Stimulated activated CD4-positive, alpha-beta T cell treated with anti-CD3 and anti-CD28 coated beads, TNF-alpha, amount 100 ng/mL, for 24 hours (primary cell): ENCODE measurements at places on chromosomes 2 and 18.

DNA sequence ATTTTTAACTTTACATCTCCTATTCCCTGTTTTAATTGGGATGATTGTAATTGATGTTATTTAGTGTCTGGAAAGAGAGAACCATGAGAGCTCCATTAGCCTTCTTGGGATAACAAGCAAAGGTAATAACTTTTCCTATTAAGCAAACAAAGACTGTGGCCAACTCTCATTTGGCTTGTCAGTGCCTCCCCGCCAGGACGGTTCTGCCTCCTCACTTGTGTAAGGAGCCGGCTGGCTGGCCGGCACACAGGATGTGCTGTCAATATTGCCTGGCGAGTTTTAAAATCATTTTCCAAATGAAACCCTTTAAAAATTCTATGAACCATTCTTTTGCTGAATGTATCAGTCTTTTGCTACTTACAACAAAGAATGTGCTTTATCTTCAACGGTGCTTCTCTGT lies 898.3 kb downstream of the CPS1 start:
- DNase-seq, result no peak

GRCh38 chr2:173862612-173863217 lies 102.5 kb downstream of the SP3 start:
- DNase-seq, result no peak

- no peak for DNase-seq
Observed at GRCh38 chr2:46258937-46259776, 38.0 kb upstream of the EPAS1 start.

DNA sequence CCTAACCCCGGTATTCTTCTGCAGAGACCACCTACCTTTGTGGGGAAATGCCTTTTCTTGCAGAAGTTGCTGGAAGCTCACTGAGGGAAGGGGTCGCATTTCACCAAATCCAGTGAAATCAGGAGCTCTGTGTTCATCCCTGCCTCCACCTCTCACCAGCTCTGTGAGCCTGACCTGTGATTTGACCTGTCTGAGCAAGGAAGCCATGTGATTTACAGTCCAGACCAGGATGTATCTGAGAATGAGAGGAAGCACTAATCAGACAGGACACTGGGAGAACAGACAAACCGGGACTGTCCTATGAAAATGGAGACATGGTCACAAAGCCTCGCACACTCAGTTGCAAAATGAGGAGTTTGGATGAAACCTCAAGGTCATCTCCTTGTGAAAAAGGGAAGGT lies 285.4 kb downstream of the BCL11A start:
- DNase-seq, result no peak

DNA sequence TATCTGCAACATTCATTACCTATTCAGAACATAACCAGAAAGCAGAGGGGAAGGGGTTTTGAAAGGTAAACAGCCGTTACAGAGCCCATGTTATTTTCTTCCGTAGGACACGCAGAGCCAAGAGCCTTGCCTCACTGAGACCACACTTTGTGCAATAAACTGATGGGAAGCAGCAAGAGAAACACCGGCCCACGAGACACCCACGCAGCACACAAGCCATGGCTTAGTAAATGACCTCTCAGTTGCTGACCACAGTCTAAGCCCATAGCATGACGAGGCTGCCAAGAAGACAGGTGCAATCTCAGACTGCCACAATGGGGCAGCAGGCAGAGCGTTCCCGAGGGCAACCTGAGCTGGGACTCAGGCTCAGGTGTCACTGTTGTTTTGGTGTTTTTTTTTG lies 59.6 kb downstream of the CABYR start:
- DNase-seq, result no peak

DNA sequence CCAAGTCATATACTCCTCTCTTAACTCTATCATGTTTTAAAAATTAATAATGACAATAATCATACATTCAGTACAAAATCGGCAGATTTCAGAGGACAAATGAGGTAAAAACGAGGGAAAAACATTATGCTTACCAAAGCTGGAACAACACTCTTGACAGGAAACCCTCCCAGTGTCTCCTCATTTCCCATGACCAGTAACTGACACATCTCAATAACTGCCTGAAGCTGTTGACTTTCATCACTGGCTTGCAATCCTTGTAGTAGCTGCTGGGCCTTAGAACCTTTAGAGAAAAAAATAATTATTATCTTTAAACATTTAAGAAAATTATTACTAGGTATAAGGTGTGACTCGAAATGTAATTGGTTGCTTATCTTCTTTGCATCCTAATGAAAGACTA lies 103.6 kb downstream of the TRIP12 start:
- no peak for DNase-seq

- no peak for DNase-seq
Observed at GRCh38 chr18:22277758-22278157, 108.4 kb downstream of the GATA6 start.

DNA sequence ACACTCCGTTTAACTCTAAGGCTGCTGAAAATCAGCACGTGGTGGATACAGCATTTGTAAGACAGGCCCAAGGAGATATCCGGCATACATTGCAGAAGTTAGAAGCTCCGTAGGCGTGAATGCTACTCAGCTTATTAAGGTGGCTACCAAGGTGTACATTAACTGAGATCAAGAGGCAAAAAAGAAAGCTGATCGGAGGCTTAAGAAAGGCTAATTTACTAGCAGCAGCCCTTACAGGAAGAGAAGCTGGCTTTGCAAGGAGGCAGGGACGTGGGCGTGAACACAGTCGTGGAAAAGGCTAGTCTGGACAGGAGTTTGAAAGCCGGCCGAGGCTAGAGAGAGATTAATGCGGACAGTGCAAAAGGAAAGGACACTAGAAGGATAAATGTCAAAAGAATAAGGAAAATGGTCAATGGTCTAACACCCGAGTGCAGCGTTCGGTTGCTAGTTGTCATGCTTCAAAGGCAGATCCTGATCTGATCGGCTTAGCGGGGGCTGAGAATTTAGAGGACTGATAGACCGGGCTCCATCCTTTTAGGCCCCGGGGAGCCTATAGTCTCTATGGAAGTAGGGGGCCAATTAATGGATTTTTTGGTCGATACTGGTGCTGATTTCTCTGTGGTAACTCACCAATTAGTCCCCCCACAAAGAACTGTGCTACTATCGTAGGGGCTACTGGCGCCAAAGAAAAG lies 45.6 kb upstream of the SELENOI start:
- DNase-seq, result no peak

DNA sequence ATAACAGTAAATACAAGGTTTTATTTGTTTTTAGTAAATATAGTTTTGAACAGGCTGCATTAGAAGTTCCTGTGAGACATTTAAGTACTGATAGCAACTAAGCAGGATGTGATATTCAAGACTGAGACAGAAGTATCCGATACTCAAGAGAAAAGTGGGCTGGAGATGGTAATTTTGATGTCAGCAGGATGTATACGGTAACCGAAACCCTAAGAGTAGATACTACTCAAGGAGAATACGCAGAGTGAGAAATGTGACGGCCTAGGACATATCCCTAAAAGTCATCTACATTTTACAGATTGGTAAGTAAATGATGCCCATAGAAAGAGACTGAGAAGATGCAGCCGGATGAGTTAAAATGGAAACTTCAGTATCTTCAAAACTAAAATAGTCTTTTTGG lies 115.4 kb downstream of the GORASP2 start:
- no peak for DNase-seq

- DNase-seq, result no peak
Observed at GRCh38 chr2:145609951-145610350, 1090.0 kb upstream of the ZEB2 start.

GRCh38 chr2:189799531-189799930 lies 15.3 kb downstream of the PMS1 start:
- no peak for DNase-seq

GRCh38 chr18:56580026-56580425 lies 58.4 kb downstream of the TXNL1 start:
- no peak for DNase-seq

GRCh38 chr2:13522096-13522495 lies 805.4 kb downstream of the TRIB2 start:
- DNase-seq, result no peak

- DNase-seq, result no peak
Observed at GRCh38 chr2:190984595-190984994, 29.4 kb downstream of the STAT1 start.

- no peak for DNase-seq
Observed at GRCh38 chr18:3424280-3424890, 25.6 kb upstream of the TGIF1 start.

GRCh38 chr2:120368086-120368485 lies 22.1 kb downstream of the INHBB start:
- no peak for DNase-seq

DNA sequence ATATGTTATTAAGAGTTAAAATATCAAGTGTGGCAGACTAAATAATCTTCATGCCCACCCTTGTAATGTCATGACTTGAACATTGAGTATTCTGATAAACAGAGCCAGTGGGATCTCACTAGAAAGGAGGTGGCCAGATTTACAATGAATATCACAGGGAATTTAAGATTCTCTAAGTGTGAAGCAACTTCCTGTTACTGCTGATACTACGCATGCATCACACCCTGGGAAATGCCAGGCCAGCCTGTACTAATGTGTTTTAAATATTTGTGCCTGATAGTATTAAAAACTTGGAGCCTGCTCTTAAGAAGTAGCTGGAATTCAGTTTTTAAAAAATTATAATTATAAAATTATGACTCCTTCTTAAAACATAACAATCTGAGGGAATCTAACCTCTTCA lies 148.3 kb downstream of the LAMA3 start:
- DNase-seq, result no peak

GRCh38 chr18:12816451-12816850 lies 67.6 kb downstream of the PTPN2 start:
- DNase-seq, result no peak

DNA sequence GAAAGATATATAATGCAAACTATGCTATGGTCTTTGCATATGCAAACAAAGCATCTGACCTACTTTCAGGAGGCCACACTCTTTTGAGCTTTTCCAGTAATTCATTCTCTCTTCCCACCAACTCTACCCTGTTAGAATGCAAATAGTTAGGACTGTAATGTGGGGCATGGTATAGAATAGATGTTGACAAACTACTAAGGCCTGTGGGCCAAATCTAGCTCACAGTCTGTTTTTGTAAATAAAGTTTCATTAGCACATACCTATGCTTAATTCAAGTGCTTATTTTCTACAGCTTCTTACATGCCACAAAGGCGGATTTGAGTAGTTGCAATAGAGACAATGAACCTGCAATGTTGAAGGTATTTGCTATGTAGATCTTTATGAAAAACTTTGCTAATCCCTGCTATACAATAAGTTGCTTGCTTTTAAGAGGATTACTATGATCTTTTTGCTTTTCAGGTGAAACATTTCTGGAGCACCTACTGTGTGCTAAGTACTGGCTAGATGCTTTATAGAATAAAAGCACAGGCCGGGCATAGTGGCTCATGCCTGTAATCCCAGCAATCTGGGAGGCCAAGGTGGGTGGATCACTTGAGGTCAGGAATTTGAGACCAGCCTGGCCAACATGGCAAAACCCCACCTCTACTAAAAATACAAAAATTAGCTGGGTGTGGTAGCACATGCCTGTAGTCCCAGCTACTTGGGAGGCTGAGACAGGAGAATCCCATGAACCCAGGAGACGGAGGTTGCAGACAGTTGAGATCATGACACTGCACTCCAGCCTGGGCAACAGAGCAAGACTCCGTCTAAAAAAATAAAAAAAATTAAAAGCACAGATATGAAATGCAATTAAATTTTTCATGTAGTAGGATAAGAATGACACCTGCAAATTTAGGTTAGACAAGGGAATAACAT lies 267.8 kb downstream of the DPP10 start:
- no peak for DNase-seq

GRCh38 chr2:50347358-50348044 lies 684.4 kb downstream of the NRXN1 start:
- no peak for DNase-seq

GRCh38 chr2:219037783-219038499 lies 3.4 kb downstream of the CFAP65 start:
- no peak for DNase-seq

- DNase-seq, result no peak
Observed at GRCh38 chr18:57959278-57959677, 84.7 kb upstream of the NEDD4L start.

DNA sequence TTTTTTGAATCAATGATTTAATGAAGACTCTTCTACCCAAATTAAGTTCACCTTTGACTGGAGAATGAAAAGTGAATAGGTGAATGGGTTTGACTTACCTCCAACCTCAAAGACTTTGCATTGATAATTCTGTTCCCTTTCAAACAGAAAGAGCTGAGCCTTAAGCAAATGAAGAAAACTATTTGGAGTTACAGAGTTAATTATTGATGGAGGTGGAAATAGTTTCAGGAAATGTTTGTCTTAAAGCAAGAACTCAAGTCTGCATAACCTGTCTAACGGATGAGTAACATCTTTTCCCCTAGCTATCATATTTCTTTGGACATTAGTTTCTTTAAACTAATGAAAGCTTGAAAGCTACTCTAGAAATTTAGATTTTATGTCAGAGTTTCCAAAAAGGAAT lies 166.5 kb downstream of the CERS6 start:
- no peak for DNase-seq

- DNase-seq, result no peak
Observed at GRCh38 chr2:118049816-118050140, 35.9 kb upstream of the CCDC93 start.

- no peak for DNase-seq
Observed at GRCh38 chr2:120864981-120865380, 129.3 kb downstream of the GLI2 start.

- DNase-seq, result no peak
Observed at GRCh38 chr2:172972005-172972619, 103.5 kb upstream of the MAP3K20 start.

DNA sequence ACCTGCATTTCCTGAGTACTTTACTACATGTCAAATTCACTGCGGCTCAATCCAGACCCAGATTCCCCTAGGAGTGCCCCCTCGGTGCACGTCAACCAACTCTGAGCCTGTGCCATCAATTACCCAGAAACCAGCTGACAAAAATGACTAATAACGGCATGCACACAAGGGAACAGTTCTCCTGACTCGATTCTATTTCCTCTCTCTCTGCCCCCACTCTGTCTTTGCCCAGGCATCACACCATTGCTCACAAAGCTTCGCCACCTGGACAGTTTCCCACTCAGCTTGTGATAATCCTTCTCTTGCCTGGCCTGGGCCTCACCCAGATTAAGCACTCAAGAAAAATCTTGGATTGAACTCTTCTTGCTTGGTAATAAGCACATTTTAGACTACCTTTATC lies 115.3 kb upstream of the NDUFV2 start:
- no peak for DNase-seq

- DNase-seq, result no peak
Observed at GRCh38 chr2:119837759-119838158, 78.0 kb downstream of the PTPN4 start.
